ENCODE measurements at places on chromosomes 4 and X. TPM values are rescaled to one million over a fixed set of nuclear protein-coding genes. Genes with fewer than 3 reads are reported as not detected.

Gene SATL1
- polyA plus RNA-seq, result 0.02 TPM

Gene NXF2B
- 0.09 TPM for polyA plus RNA-seq

Gene GRID2
- 0.05 TPM for polyA plus RNA-seq

Gene PLK4
- 3.0 TPM for polyA plus RNA-seq

Gene TBX22
- polyA plus RNA-seq, result not detected

Gene NSUN7
- 1.7 TPM for polyA plus RNA-seq

Gene CLCN3
- 11.6 TPM for polyA plus RNA-seq

Gene TMEM144
- 1.4 TPM for polyA plus RNA-seq

Gene NAP1L2
- 3.2 TPM for polyA plus RNA-seq

Gene SUPT20HL2
- polyA plus RNA-seq, result not detected

Gene PABPC1L2A
- 0.02 TPM for polyA plus RNA-seq

Gene PDS5A
- 40.0 TPM for polyA plus RNA-seq

Gene VCX3B
- 0.25 TPM for polyA plus RNA-seq

Gene REELD1
- 1.4 TPM for polyA plus RNA-seq

Gene RASGEF1B
- 19.9 TPM for polyA plus RNA-seq

Gene AMBN
- polyA plus RNA-seq, result 0.84 TPM

Gene GAGE1
- not detected for polyA plus RNA-seq

Gene AIMP1
- polyA plus RNA-seq, result 46.2 TPM

Gene CLGN
- polyA plus RNA-seq, result 1.0 TPM

Gene HSFX3
- polyA plus RNA-seq, result 1.6 TPM

Gene ITM2A
- 202 TPM for polyA plus RNA-seq

Gene FHIP1A
- polyA plus RNA-seq, result 0.62 TPM

Gene GAGE13
- not detected for polyA plus RNA-seq

Gene ARHGEF6
- polyA plus RNA-seq, result 37.2 TPM

Gene CXCL9
- polyA plus RNA-seq, result 40.0 TPM

Gene JCHAIN
- 34.7 TPM for polyA plus RNA-seq

Gene GPC3
- polyA plus RNA-seq, result 3.1 TPM

Gene XG
- polyA plus RNA-seq, result 1.3 TPM

Gene FAM184B
- polyA plus RNA-seq, result 0.09 TPM

Gene SMIM10
- 6.5 TPM for polyA plus RNA-seq

Gene IL15
- 38.9 TPM for polyA plus RNA-seq

Gene ATP1B4
- polyA plus RNA-seq, result 0.05 TPM

Gene GPR143
- polyA plus RNA-seq, result 2.2 TPM

Gene RNF150
- 1.4 TPM for polyA plus RNA-seq

Gene IL3RA
- 12.7 TPM for polyA plus RNA-seq

Gene EFNB1
- polyA plus RNA-seq, result 14.5 TPM

Gene XKRX
- 5.5 TPM for polyA plus RNA-seq

Gene VCX3A
- 0.16 TPM for polyA plus RNA-seq

Gene EDA2R
- polyA plus RNA-seq, result 2.6 TPM

Gene PDGFRA
- 9.2 TPM for polyA plus RNA-seq

Gene MXD4
- polyA plus RNA-seq, result 72.7 TPM

Gene TMEM154
- polyA plus RNA-seq, result 4.1 TPM

Gene PNMA6F
- polyA plus RNA-seq, result 0.02 TPM

Gene TEX13D
- polyA plus RNA-seq, result 0.37 TPM

Gene SPATA4
- polyA plus RNA-seq, result 0.16 TPM

Gene FAM199X
- 14.4 TPM for polyA plus RNA-seq

Gene AMTN
- polyA plus RNA-seq, result 1.4 TPM

Gene DCAF4L1
- polyA plus RNA-seq, result 0.32 TPM

Measured in thymus (tissue), 14 donors.